ENCODE measurements at places on chromosomes 12 and 14. TPM values are rescaled to one million over a fixed set of nuclear protein-coding genes. Genes with fewer than 3 reads are reported as not detected.

The INHBC gene
- not detected for total RNA-seq

The SDR9C7 gene
- total RNA-seq, result not detected

The RFLNA gene
- not detected for total RNA-seq

The NPFF gene
- total RNA-seq, result not detected

The KRT85 gene
- total RNA-seq, result not detected

The ARMH4 gene
- 0.10 TPM for total RNA-seq

The CCDC38 gene
- total RNA-seq, result 0.20 TPM

The HOXC13 gene
- total RNA-seq, result 0.24 TPM

The AHNAK2 gene
- total RNA-seq, result 40.7 TPM

The COA8 gene
- 55.6 TPM for total RNA-seq

The GZMB gene
- not detected for total RNA-seq

The KLHDC1 gene
- total RNA-seq, result 0.26 TPM

- DNase-seq, result peak; percentile 44
Observed at GRCh38 chr12:131732-132495, 65.3 kb downstream of the IQSEC3 start.

DNA sequence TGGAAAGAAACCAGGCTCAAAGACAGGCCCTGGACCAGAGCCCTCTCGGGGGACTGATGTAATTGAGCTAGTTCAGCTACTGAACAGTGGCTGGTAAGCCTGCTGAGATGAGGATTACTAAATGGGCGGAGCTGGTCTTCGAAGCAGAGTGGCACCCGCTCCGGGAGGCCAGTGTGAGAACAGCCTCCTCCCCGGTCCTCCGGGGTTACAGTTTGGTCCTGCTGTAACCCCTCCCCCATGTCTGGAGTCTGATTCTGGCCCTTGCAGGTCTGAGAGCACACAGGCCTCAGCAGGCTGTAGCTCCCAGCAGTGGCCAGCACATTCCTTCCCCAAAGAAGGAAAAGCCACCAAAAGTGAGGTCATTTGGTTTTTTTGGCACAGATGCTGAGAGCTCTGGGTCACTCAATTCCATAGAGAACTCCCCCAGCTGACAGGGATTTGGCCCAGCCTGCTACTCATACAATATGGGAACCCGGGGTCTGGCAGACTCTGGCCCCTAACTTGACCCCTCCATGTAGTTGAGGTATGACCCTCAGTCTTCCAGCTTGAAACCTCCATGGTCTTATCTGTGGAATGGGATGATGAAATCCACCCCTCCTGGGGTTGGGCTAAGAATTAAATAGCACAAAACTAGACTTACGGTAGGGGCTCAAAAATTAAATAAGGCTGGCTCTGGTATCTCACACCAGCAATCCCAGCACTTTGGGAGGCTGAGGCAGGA lies 39.0 kb downstream of the ACTN1 start:
- DNase-seq, result peak; percentile 98

DNA sequence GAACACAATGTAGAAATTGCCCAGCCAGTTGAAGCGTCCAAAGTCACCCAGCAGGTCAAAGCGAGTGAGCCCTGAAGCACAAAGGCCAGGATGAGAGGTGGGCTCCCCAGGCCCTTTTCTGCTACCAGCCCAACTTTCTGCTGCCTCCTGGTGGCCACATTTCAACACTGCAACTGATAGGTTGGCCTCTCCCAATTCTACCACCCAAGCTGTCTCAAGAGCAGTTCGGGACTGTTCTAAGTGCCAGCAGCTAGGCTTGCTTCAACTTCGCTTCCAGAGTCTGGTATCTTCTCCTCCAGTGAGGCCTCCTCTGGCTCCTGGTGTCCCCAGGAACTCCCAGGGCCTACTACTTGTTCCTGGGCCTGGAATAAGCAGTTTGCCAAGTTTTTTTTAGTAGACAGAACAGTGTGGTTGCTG lies 3.4 kb upstream of the DHH start:
- peak; percentile 28 for DNase-seq

DNA sequence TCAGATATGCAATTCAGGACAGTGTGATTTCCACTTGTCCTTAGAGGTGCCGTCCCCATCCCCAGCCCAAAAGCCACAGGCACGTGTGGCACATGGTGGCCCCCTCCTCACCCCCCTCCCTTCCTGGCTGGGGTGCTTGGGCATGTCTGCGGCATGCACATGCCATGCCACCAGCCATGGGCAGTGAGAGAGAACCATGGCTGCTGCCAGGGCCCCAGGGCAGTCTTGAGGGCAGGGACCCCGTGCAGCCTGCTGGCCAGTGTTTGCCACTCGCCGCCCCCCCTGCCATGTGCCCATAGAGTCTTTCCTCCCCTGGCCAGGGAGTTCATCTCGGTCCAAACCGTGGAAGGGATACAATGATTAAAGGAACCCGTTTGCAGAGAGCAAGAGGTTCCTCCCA lies 41.5 kb downstream of the TNFAIP2 start:
- no peak for DNase-seq

DNA sequence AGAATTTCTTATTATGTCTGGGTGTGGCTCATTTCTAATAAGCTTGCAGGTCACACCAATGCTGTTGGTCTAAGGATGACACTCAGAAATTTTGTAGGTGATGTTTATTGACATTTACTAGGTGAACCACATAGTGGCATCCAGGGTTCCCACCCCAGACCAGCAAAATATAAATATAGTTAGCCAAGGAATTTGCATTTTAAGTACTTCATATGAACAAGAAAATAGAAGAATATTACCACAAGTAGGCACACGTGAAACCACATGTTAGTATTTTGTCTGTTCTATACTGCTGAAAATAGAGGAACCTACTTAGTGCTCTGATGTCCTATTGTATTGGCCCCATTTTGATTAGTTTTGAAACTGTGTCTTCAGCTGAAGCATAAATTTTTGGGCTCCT lies 71.1 kb downstream of the USP15 start:
- DNase-seq, result no peak

- DNase-seq, result no peak
Observed at GRCh38 chr12:53191885-53192530, 11.3 kb upstream of the CSAD start.

DNA sequence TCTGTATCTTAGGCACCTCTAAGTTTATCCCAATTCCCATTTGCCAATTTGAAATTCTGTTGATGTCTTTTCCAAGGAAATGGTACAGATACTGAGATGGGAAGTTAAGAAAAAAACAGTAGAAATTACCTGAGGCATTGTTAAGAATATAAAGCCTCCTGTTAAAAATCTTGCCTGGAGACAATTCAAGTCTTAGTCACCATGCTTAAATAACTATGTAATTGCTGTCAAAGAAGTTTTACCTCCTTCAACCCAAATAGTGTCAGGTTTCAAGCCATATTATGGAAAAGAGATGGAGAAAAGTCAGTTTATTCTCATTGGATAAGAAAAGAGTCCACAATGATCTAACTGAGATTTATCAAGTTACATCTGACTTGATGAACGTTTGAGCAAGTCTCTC lies 974.7 kb downstream of the GALC start:
- no peak for DNase-seq

GRCh38 chr14:87052646-87053225 lies 940.2 kb downstream of the GALC start:
- DNase-seq, result no peak

- no peak for DNase-seq
Observed at GRCh38 chr12:93895089-93895445, 217.9 kb downstream of the CRADD start.

GRCh38 chr14:102511538-102511937 lies 2.0 kb upstream of the ANKRD9 start:
- no peak for DNase-seq

DNA sequence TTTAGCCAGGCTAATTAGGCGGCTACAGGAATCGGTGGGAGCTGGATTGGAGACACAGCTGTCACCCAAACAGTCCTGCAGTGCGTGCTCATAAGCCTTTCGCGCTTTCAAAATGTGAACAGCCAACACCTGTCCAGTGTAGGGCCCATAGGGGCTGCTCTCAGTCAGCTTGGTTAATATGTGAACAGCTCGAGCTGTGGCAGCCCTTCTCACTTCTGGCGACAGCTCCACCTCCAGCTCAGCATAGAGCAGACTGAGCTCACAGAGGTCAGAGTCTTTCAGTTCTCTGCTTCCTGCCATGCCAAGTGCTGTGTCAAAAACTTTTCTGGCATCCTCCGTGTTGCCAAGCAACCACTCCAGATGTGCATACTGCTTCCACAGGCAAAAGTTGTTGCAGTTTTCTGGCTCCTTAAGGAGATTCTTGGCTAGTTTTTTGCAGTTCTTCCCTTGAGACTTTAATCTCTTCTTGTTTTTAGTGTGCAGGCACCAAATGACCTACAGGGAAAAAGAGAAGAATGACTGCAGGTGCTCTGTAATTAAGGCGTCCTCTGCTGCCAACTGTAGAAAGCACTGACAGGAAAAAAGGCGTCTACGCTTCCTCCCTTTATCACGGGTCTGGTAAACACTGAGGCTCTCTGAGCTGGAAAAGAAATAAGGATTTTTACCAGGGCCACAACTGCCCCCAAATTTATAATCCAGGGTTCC lies 32.5 kb downstream of the PSMC1 start:
- DNase-seq, result no peak

GRCh38 chr12:6947615-6948014 lies 3.5 kb upstream of the PTPN6 start:
- no peak for DNase-seq

DNA sequence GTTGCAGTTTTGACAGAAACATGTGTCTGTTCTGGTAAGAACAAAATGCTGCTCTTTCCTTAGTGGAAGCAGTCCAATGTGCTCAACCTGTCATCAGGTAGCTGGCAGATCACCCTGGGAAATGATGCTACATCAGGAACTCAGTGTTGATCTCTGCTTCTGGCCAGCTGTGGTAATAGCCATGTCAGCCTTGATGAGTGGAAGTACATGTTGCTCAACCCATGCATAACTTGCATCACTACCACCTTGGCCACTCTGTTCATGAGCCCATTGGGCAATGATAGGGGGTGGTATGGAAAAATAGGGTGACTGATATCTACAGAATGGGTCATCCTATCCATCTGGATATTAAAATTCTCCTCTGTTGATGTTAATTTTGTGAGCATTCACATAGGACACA lies 411.0 kb downstream of the C12orf50 start:
- no peak for DNase-seq

GRCh38 chr12:104788840-104789271 lies 169.2 kb downstream of the SLC41A2 start:
- no peak for DNase-seq

DNA sequence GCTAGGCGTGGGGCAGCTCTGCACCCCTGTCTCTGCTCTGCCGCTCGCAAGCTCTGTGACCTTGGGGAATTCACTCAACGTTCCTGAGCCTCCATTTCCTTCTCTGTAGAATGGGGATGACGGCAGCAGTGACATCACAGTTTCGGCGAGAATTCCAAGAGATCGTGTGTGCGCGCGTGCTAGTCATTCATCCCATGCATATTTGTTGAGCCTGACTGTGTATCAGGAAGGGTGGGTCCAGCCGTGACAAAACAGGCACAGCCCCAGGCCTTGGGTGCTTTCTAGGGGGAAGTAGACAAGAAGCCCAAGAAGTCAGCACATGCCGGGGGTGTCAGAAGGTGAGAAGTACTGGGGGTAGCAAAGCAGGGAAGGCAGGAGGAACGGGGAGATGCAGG lies 145.6 kb upstream of the NCOR2 start:
- DNase-seq, result no peak

DNA sequence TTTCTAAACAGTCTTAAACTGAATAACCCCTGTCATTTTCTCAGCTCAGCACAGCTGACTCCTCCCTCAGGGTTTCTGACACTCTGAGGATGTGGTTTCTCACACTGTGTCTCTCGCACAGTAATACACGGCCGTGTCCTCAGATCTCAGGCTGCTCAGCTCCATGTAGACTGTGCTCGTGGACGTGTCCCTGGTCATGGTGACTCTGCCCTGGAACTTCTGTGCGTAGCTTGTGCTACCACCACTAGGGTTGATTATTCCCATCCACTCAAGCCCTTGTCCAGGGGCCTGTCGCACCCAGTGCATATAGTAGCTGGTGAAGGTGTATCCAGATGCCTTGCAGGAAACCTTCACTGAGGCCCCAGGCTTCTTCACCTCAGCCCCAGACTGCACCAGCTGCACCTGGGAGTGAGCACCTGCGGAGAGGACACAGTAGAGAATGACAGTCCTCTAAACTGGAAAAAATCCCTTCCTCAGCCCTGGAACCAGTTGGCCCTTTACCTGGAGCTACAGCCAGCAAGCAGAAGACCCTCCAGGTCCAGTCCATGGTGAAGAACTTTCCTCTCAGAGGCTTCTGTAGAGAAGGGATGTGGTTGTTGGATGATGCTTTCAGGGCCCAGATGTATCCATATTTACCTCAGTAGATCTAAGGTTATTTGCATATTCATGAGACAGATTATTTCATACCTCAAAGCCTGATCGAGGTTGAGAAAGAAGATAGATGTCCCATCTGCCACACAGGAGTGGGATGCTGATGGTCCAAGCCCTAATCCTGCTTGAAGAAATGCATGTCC lies 984.8 kb downstream of the TMEM121 start:
- no peak for DNase-seq

DNA sequence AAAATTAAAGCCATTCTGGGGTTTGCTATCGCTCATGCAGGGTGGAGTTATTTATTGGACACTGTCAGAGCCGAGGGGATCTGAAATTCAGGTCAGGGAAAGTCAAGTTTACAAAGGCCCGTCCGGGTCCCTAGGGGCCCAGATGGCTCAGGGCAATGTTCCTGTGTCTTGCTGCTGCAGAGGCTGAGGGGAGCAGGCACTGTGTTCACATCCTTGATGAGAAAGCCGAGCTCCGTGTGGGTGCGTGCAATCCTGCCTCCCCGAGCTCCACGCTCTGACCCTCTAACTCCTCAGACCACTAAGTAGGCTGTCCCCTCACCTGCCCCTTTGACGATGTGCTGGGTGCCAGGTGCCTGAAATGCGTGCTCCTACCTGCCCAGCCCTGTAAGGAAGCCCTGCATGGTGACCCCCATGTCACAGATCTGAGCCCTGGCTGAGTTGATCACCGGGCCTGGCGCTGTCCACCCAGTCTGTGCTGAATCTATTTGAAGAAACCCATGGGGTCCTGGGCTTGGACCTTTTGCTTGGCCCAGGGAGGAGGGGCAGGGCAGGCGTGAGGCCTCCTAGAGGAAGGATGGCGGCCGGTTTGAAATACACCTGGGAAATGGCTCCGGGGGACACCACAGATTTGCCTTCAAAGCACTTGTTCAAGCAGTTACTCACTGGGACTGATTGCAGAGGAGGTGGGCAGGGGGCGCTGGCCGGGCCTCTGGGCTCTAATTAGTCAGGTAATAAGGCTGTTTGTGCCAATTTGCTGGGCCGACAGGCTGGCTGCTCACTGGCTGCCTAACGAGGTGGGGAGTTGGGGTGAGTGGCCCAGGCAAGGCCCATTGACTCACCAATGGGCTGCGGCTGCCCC lies 204.3 kb downstream of the KIF26A start:
- DNase-seq, result no peak

- DNase-seq, result no peak
Observed at GRCh38 chr14:64761441-64762043, 57.3 kb downstream of the PLEKHG3 start.

GRCh38 chr14:63487724-63488123 lies 55.5 kb downstream of the PPP2R5E start:
- DNase-seq, result no peak

DNA sequence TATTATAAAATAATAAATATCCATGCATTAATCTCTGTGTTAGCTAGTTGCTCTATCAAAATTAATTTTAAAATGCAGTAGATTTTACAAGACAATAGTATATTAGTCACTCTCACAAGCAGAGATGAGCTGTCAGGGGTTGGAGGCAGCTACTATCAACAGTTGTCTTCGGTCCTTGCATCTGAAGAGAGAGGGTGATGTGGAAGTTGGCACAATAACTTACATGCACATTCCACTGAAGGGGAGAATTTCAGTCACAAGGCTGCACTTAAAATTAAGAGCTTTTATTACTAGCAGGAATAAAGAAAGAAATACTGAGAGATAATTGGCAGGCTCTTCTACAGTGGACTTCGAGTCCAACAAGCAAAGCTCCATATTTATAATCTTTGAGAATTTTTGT lies 166.9 kb upstream of the DCN start:
- no peak for DNase-seq

- DNase-seq, result peak; percentile 70
Observed at GRCh38 chr12:100528471-100529127, 44.9 kb upstream of the GAS2L3 start.
